ENCODE measurements at places on chromosomes 16 and 17. TPM values are rescaled to one million over a fixed set of nuclear protein-coding genes. Genes with fewer than 3 reads are reported as not detected.

- no peak overlapping the region for H3K27ac ChIP-seq
- no peaks in the 10 kb centered on the region for H3K4me1 ChIP-seq
- H3K4me3 ChIP-seq, result no peak overlapping the region
- H3K27me3 ChIP-seq, result no peaks in the 10 kb centered on the region
- no peaks in the 10 kb centered on the region for H3K36me3 ChIP-seq
- no peak for DNase-seq
These were observed 94.5 kb upstream of the WSCD1 start for GRCh38 chr17:5975661-5976060.

DNA sequence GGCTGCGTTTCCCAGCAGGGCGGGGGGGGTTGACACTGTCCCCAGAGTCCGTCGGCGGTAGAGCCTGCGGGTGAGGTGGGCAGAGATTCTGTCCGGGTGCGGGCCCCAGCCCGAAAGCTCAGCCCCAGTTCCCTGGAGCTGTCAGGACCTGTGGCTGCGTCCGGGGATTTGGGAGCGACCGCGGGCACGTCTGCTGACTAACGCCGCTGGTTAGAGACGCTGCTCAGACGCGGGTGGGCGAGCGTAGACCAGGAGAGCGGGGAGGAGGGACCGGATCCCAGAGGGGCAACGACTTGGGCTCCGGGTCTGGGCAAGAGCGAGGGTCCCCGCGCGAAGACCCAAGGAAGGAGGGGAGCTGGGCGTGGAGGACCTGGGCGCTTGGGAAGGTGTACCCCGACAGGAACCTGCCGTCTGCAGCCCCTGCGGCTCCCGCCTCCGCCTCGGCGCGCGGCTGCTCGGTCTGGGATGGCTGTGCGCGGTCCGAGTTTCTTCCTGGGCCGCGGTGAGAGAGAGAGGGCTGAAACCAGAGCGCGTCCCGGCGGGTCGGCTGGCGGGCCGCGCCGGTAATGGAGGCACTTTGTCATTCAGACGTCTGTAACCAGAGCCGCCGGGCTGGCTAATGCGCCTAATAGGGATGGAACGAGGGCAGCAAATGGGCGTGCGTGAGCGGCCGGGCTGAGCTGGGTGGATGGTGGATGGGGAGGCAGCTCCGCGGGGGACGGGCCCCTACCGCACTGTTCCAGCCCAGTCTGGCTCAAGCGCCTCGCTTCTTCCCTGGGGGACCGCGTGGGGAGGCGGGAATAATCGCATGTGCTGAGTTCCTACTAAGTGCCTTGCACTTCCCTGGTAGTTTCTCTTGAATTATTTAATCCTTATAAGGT lies 2.3 kb downstream of the NGFR start:
- no peak for DNase-seq
- H3K4me3 ChIP-seq, result peak overlapping the region; percentile 47
- peaks cover 51% of the 10 kb centered on the region for H3K27me3 ChIP-seq
- peaks cover 16% of the 10 kb centered on the region for H3K4me1 ChIP-seq

- no peak overlapping the region for H3K4me3 ChIP-seq
- peak overlapping the region; percentile 92 for H3K27ac ChIP-seq
- H3K27me3 ChIP-seq, result no peaks in the 10 kb centered on the region
These were observed 20.8 kb downstream of the ATP6V0D1 start for GRCh38 chr16:67460168-67460567.

DNA sequence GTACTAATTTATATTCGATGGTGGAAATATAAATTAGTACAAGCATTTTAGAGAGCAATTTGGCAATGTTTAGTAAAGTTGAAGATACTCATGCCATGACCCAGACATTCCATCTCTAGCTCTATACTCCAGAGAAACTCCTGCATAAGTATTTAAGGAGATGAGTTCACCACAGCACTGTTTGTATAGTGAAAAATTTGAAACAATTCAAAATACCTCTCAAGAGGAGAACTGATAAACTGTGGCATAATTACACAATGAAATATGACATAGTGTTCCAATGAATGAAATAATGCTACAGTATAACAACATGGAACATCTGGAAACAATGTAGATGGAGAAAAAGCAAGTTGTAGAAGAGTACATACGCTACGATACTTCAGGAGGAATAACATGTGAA lies 48.6 kb upstream of the IRX3 start:
- H3K27ac ChIP-seq, result no peak overlapping the region
- H3K36me3 ChIP-seq, result no peaks in the 10 kb centered on the region
- DNase-seq, result no peak
- H3K27me3 ChIP-seq, result no peaks in the 10 kb centered on the region
- no peak overlapping the region for H3K4me3 ChIP-seq

DNA sequence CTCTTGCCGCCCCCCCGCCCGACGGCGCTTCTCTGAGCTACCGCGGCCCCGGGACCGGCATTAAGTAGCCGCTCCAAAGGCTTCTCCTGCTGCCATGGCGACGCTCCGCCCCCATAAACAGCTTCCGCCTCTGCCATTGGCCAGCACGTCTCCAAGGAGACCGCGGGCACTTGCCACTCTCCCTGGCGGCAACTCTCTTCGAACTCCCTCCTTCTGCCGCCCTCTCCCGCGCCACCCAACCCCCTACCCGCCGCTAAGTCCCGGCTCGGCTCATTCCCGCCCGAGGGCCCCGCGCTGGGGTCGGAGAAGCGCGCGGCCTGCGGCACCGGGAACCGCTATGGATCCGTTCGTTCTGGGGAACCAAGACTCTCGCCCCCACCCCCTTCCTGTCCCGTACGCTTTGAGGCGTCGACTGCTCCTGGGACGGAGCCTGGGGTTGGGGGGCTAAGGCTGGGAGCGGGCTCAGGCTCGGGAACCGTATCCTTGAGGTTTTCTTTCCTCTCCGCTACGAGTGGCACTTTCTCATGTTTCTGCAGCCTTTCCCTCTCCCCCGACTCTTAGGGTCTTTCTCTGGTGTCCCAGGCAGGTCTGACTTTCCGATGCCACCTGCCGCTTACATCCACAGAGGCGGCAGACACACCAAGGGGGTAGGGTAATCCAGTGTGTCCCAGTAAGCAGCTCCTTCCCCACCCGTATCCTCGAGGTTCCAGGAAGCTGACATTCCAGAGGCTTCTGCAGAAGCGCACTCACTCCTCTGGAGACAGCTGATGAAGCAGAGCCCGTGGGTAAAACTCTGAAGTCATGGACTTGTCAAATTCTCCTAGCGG lies at the start of gene FOXJ1:
FOXJ1 (minus strand) TSS at position 34 of the 827 bp plus-strand sequence. CDS start 850 bp downstream, outside the sequence.
- peak within 1 kb of the TSS; percentile 49 for H3K4me3 ChIP-seq
- peaks cover 27% of the 10 kb centered on the region for H3K27me3 ChIP-seq
- no peak within 1 kb of the TSS for H3K27ac ChIP-seq

GRCh38 chr16:3056336-3057180 lies 8.9 kb upstream of the IL32 start:
- H3K27ac ChIP-seq, result no peak overlapping the region
- DNase-seq, result no peak
- H3K4me3 ChIP-seq, result no peak overlapping the region

DNA sequence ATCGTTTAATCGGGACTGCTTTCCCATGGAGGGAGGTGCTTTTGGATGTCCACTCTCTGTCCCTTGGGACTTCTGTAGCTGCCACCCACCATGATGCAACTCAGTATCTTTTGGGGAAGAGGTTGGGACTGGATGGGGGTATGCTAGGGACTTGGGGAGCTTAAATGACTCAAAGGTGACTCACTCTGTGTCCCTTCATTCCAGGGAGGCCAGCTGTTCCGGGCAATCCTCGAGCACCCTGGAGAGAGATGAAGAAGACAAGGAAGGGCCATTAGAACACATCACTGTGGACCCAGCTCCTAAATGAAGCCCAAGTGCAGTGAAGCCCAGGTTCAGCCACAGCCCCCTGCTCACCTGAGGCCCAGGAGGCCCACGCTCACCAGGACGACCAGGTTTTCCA lies 4.6 kb downstream of the COL1A1 start:
- no peak overlapping the region for H3K27ac ChIP-seq
- no peak overlapping the region for H3K4me3 ChIP-seq
- no peaks in the 10 kb centered on the region for H3K36me3 ChIP-seq
- H3K27me3 ChIP-seq, result peaks cover 11% of the 10 kb centered on the region
- peaks cover 3% of the 10 kb centered on the region for H3K4me1 ChIP-seq

DNA sequence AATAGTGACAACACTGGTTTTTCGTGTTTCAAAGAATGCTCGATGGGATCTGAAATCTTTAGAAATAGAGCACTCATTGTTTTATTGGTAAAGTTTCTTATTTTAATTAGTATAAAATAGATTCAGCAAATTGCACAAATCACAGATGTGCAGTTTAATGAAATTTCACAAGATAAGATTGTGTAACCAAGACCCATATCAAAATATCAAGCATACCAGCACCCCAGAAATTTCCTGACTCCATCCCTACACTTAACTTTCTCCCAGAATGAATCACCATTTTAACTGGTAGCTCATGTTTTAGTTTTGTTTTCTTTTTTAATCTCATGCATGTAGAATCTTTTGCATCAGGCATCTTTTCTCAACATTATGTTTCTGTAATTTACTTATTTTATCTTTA lies 185.9 kb downstream of the KCNJ2 start:
- no peaks in the 10 kb centered on the region for H3K4me1 ChIP-seq
- DNase-seq, result no peak
- no peaks in the 10 kb centered on the region for H3K36me3 ChIP-seq

GRCh38 chr16:69013991-69014390 lies 91.5 kb upstream of the HAS3 start:
- no peak overlapping the region for H3K4me3 ChIP-seq
- H3K4me1 ChIP-seq, result no peaks in the 10 kb centered on the region
- H3K27me3 ChIP-seq, result no peaks in the 10 kb centered on the region
- no peak overlapping the region for H3K27ac ChIP-seq
- no peaks in the 10 kb centered on the region for H3K36me3 ChIP-seq

GRCh38 chr17:59436900-59437299 lies 105.4 kb downstream of the YPEL2 start:
- no peaks in the 10 kb centered on the region for H3K4me1 ChIP-seq
- H3K27me3 ChIP-seq, result no peaks in the 10 kb centered on the region
- no peaks in the 10 kb centered on the region for H3K36me3 ChIP-seq
- no peak overlapping the region for H3K27ac ChIP-seq
- no peak overlapping the region for H3K4me3 ChIP-seq
- DNase-seq, result no peak

DNA sequence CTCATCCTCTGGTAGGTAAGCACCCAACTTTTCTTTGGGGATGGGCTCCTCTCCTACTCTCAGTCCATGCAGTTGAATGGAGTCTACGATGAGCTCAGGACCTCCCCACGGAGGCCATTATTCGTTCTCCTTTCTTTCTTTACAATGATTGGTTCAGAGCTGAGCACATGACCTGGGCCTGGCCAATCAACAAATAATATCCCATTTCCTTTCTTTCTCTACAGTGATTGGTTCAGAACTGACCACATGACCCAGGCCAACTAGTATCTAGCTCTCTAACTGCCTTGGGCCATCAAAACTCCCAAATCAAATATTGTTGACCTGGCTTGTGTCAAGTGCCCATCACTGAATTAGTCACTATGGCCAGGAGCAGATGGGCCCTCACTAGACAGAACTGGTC lies 129.2 kb downstream of the USP31 start:
- H3K4me1 ChIP-seq, result no peaks in the 10 kb centered on the region
- H3K27me3 ChIP-seq, result no peaks in the 10 kb centered on the region
- no peak overlapping the region for H3K27ac ChIP-seq
- H3K36me3 ChIP-seq, result no peaks in the 10 kb centered on the region

DNA sequence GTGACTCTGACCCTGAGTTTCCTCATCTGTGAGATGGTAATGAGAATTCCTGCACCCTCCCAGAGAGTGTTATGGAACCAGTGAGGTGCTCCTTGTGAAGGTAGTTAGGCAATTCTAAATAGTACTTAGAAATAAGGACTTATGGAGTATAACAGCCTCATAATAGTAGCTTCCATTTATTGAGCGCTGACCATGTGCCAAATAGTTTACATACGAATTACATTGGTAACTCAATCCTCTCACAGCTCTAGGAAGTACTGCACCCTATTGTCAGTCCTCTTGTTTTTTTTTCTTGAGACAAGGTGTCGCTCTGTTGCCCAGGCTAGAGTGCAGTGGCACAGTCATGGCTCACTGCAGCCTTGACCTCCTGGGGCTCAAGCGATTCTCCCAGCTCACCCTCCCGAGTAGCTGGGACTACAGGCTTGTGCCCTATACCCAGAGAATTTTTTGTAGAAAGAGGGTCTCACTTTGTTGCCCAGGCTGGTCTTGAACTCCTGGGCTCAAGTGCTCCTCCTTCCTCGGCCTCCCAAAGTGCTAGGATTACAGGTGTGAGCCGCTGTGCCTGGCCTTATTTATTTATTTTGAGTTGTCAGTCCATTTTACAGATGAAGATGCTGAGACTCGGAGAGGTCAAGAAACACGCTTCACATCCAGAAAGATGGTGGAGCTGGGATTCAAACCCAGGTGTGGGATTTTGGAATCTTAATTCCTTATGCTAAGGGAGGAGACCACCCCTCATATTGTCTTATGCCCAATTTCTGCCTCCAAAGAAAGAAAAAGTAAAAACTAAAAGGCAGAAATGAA lies 2.9 kb downstream of the TNS4 start:
- H3K4me3 ChIP-seq, result no peak overlapping the region
- H3K36me3 ChIP-seq, result no peaks in the 10 kb centered on the region
- DNase-seq, result no peak
- no peaks in the 10 kb centered on the region for H3K27me3 ChIP-seq
- no peaks in the 10 kb centered on the region for H3K4me1 ChIP-seq
- peak overlapping the region; percentile 74 for H3K27ac ChIP-seq

GRCh38 chr17:42247734-42248133 lies 28.5 kb downstream of the STAT5B start:
- peak overlapping the region; percentile 75 for H3K27ac ChIP-seq
- H3K27me3 ChIP-seq, result no peaks in the 10 kb centered on the region
- H3K4me1 ChIP-seq, result no peaks in the 10 kb centered on the region
- H3K4me3 ChIP-seq, result no peak overlapping the region

Gene CTRL
- total RNA-seq, result 0.64 TPM

Gene KRTAP9-4
- total RNA-seq, result not detected

Gene TTLL6
- total RNA-seq, result 18.7 TPM

Gene LGALS9
- 370 TPM for total RNA-seq

Gene SOCS1
- total RNA-seq, result 3.7 TPM

Gene ATXN7L3
- total RNA-seq, result 77.3 TPM

Gene CDH5
- total RNA-seq, result 4.4 TPM

Gene SEPTIN1
- 4.3 TPM for total RNA-seq

Gene NHLRC4
- 0.35 TPM for total RNA-seq

Gene CCDC78
- total RNA-seq, result 0.37 TPM
